Stimulated activated CD4-positive, alpha-beta T cell treated with anti-CD3 and anti-CD28 coated beads, Interleukin-4, amount 100 ng/mL, for 24 hours (primary cell): ENCODE measurements at places on chromosomes 13 and 19.

GRCh38 chr19:18789422-18789869 is 1.7 kb downstream of the COMP start:
- no peak for DNase-seq

GRCh38 chr13:71754407-71754974 is 112.5 kb downstream of the DACH1 start:
- DNase-seq, result no peak

DNA sequence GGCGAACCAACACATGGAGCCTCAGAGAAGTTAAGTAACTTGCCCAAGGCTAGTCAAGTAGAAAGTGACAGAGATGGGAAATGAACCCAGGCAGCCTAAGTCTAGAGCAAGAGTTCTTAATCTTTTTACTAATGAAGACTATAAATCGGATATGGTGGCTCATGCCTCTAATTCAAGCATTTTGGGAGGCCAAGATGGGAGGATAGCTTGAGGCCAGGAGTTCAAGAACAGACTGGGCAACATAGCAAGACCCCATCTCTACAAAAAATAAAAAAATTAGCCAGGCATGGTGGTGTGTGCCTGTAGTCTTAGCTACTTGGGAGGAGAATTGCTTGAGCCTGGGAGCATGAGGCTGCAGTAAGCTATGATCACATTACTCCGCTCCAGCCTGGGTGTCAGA is 10.7 kb downstream of the GPR12 start:
- DNase-seq, result no peak

- no peak for DNase-seq
These were observed 181.1 kb downstream of the NUFIP1 start for GRCh38 chr13:44808185-44808584.

DNA sequence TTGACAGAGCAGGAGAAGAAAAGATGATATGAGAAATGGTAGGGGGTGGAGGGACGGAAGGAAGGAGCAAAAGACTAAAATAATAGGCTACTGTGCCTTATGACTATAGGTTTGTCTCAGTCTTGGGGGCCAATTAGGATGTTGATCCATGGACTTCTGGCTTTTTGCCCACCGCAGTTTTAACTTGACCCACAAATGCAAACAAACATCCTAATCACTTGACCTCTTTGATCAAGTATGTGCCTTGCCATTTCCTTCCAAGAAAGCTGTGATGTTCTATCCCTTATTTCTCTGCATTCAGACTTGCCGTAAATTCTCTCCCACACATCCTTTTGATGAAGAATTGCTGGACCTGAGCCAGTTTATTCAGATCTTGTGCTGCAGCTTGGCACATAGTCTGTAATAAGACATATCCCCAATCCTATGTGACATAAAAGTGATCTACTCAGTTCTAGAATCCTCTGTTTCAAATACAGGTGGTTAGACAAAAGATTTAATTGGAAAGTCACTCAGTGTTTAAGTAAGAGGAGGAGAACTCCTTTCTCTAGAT is 62.8 kb downstream of the TPT1 start:
- DNase-seq, result no peak

DNA sequence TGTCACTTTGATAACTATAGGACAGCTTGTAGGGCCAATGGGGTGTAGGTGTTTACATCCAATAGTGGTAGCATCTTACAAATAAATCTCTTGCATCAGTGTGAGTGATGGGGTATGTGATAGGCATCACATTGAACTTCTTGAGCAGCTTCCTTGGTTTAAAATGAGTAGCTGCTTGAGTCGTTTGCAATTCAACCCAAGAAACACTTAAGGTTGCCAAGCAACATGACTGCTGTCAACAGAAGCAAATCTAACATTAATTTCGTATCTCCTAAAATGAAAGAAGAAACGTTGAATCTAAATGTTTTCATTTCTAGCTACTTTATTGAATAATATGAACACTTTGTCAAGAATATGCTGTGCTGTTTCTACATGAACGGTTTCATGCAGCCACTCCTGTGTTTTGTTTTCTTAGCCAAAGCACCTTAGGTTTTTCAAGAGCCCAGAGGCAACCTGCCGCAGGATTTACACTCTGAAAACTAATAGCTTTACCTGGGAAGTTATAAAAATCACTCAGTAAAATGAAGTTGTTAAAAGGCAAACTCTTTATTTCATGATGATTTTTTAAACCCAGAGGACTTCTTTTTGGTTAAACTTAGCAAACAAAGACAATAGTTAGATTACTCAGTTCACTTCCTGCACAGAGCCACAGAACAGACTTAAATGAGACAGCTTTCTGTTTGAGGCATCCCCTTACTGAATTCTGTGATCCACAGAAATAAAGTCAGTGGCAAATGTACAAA is 305.2 kb downstream of the MTUS2 start:
- DNase-seq, result no peak

DNA sequence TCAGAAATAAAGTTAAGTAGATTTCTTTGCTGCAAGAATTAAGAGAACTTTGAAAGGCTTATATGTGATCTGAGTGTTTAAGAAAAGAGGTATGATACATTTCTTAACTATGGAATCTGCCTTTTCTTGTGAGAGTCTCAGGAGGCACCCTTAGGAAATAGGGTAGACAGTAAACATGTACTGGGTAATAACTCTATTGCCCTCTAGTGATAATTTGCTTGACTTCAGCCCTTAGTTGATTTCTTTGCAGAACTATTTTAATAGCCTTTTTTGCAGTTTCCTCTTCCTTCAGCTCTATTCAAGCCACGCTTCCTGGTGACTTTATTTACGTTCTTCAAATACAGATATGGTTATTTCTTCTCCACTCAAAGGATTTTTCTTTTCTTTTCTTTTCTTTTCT is 37.0 kb upstream of the CCNA1 start:
- DNase-seq, result no peak

- no peak for DNase-seq
These were observed 18.5 kb downstream of the ZNF71 start for GRCh38 chr19:56613639-56614038.

DNA sequence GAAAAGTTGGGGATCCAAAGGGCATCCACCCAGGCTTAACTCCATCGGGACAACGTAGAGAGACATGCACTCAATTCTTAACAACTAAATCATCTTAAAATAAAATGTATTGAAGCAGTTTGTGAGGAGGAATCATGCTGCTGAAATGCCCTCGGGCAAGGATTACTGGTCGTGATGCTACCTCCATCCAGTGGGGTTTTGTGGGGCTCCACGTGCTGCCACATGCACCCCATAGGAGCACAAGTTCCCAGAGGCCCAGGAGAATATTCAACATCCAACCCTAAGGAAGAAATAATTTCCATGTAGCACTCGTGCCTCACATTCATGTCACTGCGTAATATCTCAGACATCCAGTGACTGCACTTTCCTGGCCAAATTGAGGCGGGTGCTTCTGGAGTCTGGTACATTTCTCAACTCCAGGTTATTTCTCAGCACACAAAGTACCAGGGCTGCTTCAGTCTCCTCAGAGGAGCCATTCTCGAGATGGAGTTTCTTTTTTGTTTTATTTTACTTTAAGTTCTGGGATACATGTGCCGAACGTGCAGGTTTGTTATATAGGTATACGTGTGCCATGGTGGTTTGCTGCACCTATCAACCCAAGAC is 429.8 kb downstream of the FOXO1 start:
- DNase-seq, result no peak

DNA sequence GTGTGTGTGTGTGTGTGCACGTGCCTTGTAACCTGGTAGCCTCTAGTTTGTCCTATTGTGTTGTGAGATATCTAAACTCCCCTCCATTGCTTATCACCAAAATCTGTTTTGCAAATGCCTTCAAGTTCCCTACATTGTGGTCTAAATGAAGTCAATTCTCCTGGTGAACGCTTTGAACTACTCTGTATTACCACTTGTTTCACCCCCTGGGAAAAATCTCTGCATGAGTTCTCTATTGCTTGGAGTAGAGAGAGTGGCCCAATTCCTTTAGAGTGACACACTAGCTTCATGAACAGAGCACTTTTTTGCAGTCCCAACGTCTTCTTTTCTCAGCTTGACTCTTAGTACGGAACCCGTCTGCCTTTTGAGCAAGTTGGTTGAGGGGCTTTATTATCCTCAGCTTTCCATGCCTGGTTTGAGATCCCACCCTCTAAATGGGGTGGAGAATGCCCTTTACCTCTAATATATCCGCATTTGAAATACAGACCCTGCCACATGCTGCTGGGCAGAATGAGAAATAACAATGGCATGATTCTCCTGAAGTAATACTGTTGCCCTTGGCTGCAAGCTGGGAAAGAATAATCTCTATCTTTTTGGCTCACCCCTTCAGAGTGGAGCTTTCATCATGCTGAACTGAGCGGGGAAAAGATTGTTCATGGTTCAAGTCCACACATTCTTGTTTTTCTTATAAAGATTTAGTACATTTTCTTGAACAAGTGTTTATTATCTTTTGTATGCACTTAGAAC is 2545.3 kb downstream of the PCDH9 start:
- DNase-seq, result no peak

GRCh38 chr19:46299695-46300094 is 2.9 kb downstream of the HIF3A start:
- no peak for DNase-seq

DNA sequence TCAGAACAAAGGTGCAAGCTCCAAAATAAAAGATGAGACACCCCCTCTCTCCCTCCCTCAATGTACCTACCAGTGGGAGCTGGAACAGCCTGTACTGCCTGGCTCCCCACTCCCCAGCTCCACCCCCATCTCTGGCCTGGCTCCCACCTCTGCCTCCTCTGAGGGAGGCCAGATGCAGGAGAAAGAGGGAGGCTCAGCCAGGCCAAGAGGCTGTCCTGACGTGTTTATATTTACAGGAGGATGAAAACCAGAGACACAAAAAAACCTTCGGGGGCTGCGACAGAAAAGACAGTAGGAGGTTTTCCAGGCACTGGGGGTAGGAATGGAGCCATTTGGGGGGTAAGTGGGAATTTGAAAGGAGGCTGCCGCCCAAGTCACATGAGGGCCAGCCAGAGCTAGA is 19.7 kb downstream of the ARHGEF18 start:
- DNase-seq, result no peak

- DNase-seq, result no peak
These were observed 676.2 kb downstream of the GPC5 start for GRCh38 chr13:92074658-92075057.

DNA sequence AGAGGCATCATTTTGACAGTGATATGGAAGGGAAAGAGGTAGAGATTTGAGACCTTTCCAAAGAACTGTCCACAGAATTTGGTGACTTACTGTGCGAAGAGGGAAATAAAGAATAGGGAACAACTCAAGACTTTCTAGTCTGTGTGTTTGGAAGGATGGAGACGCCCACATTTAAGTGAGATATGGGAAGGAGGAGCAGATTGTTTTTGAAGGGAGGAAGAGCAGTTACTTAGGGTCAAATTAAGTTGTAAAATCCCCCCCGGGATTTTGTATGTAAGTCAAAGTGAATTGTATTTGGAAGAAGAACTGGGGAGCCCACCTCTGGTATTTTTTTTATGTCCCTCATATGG is 1.2 kb downstream of the USPL1 start:
- no peak for DNase-seq

- DNase-seq, result no peak
These were observed 5.1 kb upstream of the DCUN1D2 start for GRCh38 chr13:113495494-113496210.

DNA sequence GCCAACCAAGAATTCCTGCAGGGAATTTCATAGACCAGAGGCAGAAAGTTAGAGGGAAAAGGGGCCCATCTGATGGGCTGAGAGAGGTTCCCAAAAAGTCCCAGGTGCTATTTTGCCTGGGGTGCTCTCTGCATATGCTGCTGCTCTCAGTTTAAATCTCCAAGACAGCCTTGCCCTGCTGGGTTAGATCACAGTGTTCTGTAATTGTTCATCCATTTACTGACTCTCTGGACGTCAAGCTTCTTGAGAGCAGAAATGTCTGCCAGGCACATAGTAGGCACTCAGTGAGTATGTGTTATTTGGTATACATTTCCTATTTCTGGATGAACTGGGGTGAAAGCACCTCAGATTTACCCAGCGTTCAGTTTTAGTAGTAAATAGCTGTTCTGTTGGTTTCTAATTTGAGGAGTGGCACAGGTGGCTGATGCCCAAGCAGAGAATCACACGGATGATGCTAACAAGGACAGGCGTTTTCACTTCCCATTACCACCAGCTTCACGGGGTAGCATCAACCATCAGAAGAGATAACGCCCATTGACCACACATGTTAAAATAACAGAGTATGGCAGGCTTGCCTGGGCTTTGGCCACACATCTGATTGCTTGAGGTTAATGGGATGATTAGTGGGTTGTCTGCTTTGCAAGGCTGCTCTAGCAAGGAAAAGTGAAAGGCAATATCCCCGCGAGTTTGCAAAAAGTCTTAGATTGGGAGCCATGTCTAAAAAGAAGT is 161.1 kb downstream of the SLC7A1 start:
- no peak for DNase-seq

DNA sequence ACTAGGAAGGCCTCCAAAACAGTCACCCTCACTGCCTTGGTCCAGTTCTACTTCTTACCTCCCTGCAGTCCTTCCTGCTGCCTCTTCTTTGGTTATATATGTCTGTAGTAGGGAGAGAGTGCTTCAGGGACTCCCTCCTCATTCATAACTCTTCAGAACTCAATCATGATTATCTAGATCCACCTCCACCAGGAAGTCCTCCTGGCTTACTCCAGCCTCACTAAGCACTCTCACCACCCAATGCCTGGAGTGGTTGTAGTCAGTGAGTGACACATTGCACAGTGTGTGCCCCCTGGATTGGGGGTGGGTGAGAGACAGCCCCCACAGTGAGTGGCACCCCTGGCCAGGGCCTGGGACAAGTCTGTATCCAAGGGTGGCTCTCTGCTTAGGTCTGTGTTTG is 10.0 kb upstream of the FOSB start:
- no peak for DNase-seq

DNA sequence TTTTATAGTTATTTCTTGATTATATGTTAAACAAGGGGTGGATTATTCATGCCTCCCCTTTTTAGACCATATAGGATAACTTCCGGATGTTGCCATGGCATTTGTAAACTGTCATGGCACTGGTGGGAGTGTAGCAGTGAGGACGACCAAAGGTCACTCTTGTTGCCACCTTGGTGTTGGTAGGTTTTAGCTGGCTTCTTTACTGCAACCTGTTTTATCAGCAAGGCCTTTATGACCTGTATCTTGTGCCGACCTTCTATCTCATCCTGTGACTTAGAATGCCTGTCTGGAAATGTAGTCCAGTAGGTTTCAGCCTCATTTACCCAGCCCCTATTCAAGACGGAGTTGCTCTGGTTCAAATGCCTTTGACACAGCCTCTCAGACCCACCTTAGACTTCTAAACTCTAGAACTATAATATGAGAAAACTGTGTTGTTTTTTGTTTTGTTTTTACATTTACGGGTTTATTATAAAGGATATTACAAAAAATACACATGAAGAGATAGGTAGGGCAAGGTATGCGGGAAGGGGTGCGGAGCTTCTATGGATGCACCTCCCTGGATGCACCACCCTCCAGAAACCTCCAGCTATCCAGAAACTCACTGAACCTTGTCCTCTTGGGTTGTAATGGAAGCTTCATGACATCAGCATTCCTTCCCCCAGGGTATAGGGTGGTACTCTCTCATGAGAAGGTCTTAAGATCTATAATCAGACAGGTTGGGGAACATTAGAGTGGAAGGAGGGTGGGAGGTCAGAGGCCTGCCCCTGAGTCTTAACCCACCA is 15.8 kb upstream of the SPRYD7 start:
- DNase-seq, result no peak

- DNase-seq, result no peak
These were observed 4.1 kb upstream of the NTN5 start for GRCh38 chr19:48676887-48677286.

- peak; percentile 95 for DNase-seq
These were observed 4.9 kb upstream of the TNFSF14 start for GRCh38 chr19:6674868-6675305.
